Stimulated activated CD4-positive, alpha-beta T cell treated with anti-CD3 and anti-CD28 coated beads, Interleukin-2, amount 100 ng/mL, for 48 hours (primary cell): ENCODE measurements at places on chromosomes 7 and 10.

GRCh38 chr7:151894111-151895007 lies 17.4 kb upstream of the PRKAG2 start:
- DNase-seq = no peak

- DNase-seq = no peak
Observed at GRCh38 chr7:128938544-128939074, 882 bp downstream of the IRF5 start.

DNA sequence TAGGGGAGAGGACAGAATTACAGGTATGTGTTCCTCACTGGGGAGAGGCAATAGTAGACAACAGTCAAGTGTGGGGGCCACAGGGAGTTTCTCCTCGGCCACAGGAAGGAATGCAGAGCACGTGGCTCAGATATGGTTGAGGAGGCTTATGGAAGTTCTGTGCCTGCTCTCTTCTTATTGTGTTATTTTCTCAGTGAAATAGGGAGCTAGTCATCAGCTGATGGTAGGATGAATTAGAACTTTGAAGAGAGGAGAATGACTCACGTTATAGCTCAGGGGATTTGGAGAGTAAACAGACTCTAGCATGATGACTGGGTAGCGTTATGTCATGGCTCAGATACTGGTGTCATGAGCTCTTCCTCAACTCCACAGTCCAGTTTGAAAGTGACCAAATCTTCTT lies 308.3 kb upstream of the IGFBP3 start:
- no peak for DNase-seq

GRCh38 chr7:50562136-50562535 lies 3.1 kb downstream of the DDC start:
- DNase-seq = no peak

- DNase-seq = no peak
Observed at GRCh38 chr7:44186736-44187135, 2.5 kb downstream of the GCK start.

GRCh38 chr10:104334965-104335650 lies 3.2 kb downstream of the ITPRIP start:
- no peak for DNase-seq

- no peak for DNase-seq
Observed at GRCh38 chr7:20146451-20146850, 70.7 kb downstream of the MACC1 start.

- no peak for DNase-seq
Observed at GRCh38 chr7:27324246-27324645, 81.6 kb downstream of the EVX1 start.

- no peak for DNase-seq
Observed at GRCh38 chr10:15313047-15313446, 58.0 kb downstream of the FAM171A1 start.

GRCh38 chr7:144494355-144494754 lies 90.9 kb upstream of the NOBOX start:
- DNase-seq = no peak

DNA sequence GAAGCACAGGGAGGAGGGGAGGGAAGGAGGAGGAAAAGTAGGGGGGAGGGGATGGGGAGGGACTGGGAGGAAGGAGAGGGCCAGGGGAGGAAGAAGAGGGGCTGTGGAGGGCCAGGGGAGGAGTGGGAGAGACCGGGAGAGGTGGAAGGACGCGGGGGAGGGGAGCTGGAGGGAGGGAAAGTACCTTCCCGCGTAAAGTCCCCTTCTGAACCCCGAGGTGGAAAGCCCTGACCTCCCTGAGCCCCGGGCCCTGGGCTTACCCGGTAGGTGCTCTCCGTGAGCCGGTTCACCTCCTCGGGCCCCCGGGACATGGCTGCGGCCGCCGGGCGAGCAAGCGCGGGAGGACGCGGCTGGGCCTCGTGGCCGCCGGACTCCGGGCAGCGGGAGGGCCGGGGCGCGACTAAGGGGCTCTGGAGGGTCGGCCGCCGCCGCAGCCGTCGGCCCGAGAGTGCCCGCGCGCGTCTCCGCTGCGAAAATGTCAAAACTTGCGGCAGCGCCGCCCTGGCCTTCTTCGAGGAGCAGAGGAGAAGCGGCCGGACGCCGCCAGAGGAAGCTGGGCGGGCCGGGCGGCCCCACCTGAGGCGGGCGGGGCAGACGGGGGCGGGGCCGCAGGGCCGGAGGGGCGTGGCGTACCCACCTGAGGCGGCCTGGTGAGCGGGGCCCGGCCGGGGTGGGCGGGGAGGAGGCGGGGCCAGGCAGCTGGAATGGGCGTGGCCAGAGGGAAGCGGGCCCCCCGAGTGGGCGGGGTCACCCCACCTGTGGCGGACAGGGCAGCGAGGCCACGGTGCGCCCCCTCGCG lies at the start of gene BAIAP2L1:
Gene BAIAP2L1 (minus strand): TSS at position 549 of the 799 bp plus-strand sequence. CDS start 238 bp downstream, at position 311.
- peak; percentile 86 for DNase-seq

DNA sequence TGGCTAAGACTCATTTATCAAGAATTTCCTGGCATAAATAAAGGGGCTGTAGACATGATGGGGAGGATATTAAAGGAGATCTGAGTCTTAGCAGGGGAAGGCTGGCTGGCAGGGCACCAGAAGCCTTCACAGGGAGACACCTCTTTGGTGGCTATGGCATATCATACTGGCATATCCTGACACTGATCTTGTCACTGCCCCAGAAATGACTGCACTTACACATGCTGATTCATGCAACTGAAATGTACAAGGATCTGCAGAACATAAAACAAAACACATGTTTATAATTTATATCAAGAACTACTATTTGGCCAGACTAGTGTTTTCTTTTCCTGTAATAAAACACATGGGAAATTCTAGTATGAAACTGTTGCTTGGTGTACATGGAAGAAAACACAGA lies 5.5 kb upstream of the LIPN start:
- no peak for DNase-seq

DNA sequence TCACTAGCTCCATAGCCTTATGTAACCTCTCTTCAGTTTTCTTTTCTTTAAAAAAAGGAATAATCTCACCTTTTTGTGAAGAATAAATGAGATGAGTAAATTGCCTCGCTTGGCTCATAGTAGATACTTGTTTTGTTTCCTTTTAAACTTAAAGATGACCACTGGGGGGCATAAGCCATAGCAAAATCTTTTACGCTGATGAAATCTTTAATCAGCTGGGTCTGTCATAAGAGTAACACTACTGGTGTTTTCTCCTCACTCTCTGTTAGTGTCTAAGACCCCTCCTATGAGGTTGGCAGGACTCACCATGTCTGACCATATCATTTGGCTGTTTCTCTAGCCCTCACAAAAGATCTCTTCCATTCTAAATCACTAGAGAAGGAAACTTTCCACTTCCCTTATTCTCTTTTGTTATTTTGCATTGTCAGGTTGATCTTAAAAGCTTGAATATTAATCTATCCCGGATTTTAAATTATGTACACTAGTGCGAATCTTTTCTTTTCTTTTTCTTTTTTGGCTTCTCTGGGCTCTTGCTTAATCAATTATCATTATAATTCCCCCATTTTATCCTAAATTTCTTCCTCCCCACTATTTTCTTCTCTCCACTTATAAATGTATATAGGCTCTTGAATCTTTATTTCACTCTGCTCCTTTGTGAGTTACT lies 12.5 kb downstream of the STAG3 start:
- no peak for DNase-seq

DNA sequence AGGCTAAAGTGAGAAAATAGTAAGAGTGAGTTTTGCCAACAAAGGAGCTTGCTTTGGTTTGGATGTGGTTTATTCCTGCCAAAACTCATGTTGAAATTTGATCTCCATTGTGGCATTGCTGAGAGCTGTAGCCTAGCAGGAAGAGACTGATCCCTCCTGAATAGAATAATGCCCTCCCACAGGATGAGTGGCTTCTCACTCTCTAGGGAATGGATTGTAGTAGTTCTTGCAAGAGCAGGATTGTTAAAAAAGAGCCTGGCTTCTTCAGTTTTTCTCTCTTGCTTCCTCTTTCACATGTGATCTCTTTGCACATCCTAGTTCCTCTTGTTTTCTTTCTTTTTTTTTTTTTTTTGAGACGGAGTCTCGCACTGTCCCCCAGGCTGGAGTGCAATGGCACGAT lies 34.4 kb downstream of the ASAH2 start:
- DNase-seq = no peak

GRCh38 chr10:73225518-73225917 lies 21.5 kb downstream of the DNAJC9 start:
- no peak for DNase-seq

DNA sequence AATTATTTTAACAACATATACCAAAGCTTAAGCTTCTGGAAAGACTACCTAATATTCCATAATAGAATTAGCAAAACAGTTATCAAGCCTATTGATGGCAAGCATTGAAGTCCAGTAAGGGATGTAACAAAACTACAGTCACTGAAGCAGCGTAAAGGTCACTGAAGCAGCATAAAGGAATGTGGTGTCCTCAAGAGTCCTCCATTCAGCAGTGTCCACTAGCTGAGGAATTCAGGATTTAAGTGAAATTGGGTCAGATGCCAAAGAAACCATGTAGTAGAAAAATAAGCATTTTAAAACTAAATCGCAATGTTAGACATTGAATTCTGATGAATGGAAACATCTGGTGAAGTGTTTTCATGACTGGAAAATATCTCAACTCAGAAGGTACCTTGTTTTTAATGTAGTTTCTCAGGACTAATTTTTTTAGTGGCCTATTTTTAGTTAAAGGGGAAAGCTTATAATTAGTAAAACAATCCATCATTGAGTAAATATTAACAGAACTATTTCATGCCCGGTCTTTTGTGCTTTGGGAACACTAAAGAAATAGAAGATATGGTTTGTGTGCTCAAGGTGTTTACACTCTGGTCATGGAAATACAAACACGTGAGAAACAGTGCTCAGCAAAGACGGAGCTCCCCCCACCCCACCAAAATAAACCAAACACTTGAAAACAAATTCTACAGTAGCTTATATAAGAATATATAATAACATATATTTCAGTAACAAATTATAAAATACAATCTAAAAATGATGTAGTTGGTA lies 121.4 kb downstream of the CDK14 start:
- DNase-seq = no peak

GRCh38 chr7:3027005-3027845 lies 16.4 kb downstream of the CARD11 start:
- no peak for DNase-seq

DNA sequence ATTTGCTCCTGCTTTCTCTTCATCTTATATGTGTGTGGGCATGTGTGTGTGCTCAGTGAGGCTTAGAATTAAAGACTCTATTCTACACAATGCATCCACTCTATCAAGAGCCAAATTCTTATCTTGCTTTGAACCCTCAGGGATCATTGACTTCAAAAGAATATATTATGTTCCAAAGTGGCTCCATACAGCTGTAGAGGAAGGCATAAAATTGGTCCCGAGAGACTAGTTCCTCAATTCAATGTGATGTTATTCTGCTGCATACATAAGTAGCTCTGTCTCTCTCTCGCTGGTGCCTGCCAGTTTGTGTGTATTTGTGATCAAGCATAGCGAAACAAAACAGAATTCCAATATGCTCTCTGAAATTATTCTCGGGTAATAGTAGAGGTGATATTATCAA lies 997.9 kb upstream of the POT1 start:
- no peak for DNase-seq

DNA sequence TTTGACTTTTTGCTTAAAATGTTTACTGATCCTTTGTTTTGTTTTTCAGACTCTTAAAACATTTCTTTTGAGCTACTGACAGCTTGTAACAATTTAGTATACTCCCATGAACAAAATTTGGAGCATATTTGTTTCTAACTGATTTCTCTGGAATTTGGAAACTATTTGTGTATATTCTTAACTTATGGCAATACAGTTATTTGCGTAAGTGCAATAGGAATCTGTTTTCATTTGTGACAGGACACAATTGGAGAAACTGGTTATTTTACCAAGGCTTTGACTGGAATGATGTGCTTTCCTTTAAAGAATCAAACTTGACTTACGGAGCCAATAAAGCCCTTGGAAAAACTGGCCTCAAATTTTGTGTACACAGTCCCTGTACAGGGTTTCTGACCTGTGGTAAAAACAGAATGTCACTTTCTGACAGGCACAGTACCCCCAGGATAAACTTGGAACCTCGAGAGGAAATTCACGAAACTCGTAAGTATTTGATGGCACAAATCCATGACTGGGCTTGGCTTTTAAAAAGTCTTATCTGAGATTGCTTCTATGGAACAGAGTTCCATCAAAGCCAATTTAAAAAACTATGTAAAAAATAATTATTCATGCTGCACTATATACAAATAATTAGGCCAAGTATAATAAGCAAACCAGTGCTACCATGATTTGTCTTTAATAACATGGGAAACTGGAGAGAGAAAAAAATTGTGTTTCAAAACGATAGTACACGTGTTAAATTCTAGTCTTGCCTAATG lies 70.4 kb downstream of the ST8SIA6 start:
- DNase-seq = no peak

DNA sequence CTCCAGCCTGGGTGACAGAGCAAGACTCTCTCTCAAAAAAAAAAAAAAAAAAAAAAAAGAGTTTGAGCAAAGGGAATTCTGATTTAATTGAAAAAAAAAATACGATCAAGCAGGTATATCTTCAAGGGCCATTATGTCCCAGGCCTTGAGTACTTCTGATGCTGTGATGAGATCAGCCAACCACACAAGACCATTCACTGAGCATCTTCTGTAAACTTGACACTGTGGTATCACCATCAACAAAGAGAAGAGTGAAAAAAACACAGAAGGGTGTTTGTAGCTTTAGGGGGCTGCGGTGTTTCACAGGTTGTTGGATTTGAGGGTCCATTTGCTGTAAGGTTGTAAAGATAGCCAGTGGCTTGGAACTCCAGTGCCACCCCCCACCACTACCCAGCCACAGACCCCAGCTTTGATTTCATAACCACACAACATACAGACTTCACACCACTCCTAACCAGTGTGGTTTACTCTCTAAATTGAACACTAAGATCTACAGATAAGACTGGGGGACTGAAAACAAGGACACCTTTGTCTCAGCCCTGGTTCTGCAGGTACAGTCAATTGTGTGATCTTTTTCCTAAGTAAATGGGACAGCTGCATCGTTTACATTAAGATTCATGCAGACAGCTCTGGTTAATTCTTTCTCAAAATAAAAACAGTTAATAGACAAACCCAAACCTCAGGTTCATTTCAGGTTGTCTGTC lies 66.4 kb downstream of the CDC123 start:
- no peak for DNase-seq

DNA sequence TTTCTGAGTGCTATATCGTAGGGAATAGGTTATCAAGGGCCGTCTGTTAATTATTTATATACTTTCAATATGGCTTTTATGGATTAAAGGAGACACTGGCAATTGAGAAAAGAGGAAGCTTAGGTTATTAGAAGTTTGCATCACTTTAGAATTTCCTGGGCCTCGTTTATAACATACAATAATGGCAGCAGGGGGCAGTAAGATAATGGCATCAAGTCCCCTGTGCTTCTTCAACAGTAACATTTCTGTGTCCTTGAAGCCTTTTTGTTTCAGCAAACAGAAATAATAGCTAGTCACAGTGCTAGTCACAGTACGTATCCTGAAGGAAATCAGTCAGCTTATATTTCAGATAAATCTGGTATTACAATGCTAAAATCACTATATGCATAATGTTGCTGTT lies 41.9 kb downstream of the SPAM1 start:
- DNase-seq = no peak

GRCh38 chr7:155461631-155462030 lies 3.7 kb downstream of the EN2 start:
- DNase-seq = no peak

DNA sequence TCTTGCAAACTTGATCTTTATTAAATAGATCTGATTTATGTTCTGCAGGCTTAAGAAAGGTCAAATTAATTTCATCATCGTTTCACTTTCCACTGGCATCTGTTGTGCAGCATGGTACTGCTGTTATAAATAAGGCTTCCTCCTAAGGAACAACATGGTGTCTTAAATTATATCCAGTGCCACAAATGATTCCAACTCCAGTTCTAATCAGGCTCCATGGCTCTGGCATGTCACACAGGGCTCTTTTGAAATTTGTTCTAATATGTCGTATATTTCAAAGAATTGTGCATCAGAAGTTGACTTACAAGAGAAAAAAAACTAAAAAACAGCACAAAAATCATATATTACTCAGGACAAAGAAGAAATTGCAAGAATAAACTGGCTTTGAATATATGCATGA lies 1090.8 kb upstream of the CELF2 start:
- DNase-seq = no peak
